Activated CD8-positive, alpha-beta memory T cell treated with anti-CD3 and anti-CD28 coated beads, Interleukin-2, amount 10 ng/mL, durations not matched to agents 7 days and 5 days (primary cell): ENCODE measurements at places on chromosomes 7 and 10. TPM values are rescaled to one million over a fixed set of nuclear protein-coding genes. Genes with fewer than 3 reads are reported as not detected.

DNA sequence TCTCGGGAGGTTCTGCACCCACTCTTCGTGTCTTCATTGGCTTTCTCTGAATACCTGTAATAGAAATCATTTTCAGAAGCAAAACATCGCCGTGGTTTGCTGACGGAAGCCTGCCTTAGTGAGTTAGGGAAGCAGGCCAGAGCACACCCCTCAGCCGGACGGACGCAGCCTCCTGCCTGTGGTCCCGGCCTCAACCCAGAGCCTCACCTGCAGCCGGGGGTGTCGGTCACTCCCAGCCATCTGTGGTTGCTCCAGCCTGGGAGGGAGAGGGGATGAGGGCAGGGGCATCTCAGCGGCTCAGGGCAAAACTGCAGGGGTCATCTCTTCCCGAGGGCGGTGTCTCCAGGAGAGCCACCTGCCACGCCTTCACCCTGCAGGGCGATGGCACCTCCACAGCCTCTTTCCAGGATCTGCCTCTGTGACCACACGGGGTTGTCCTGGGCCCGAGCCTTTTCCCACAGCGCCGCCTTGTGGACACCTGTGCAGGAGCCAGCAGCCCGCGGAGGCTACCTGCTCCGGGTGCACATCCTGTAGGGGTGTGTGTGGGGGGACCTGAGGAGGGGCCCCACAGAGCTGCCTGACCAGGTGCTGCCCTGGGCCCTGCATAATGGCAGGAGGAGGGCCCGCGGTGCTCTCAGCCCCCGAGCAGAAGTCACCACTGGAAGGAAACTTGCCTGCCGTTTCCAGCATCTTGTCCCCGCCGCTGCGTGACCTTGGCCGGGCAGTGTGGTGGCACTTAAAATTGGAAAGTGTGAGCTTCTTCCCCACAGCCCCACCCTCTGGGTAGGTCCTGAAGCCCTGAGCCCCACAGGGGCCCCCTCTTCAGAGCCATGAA, 21.6 kb upstream of the AP5Z1 start:
- peak; percentile 87 for DNase-seq
- H3K27me3 ChIP-seq = no peaks in the 10 kb centered on the region
- H3K4me3 ChIP-seq = no peak overlapping the region
- peaks cover 14% of the 10 kb centered on the region for H3K4me1 ChIP-seq
- H3K36me3 ChIP-seq = peaks cover 8% of the 10 kb centered on the region

Gene MALRD1
- total RNA-seq = not detected

Gene OPN1SW
- total RNA-seq = not detected

GRCh38 chr10:117635826-117636225, 93.3 kb downstream of the EMX2 start:
- no peak overlapping the region for H3K27ac ChIP-seq
- no peaks in the 10 kb centered on the region for H3K4me1 ChIP-seq
- H3K4me3 ChIP-seq = no peak overlapping the region
- no peak for DNase-seq
- no peaks in the 10 kb centered on the region for H3K36me3 ChIP-seq
- H3K27me3 ChIP-seq = peaks cover 31% of the 10 kb centered on the region

GRCh38 chr7:74579800-74580685, 77.5 kb upstream of the GTF2I start:
- no peak overlapping the region for H3K27ac ChIP-seq
- no peak for DNase-seq
- no peaks in the 10 kb centered on the region for H3K4me1 ChIP-seq
- H3K27me3 ChIP-seq = no peaks in the 10 kb centered on the region
- H3K4me3 ChIP-seq = no peak overlapping the region

DNA sequence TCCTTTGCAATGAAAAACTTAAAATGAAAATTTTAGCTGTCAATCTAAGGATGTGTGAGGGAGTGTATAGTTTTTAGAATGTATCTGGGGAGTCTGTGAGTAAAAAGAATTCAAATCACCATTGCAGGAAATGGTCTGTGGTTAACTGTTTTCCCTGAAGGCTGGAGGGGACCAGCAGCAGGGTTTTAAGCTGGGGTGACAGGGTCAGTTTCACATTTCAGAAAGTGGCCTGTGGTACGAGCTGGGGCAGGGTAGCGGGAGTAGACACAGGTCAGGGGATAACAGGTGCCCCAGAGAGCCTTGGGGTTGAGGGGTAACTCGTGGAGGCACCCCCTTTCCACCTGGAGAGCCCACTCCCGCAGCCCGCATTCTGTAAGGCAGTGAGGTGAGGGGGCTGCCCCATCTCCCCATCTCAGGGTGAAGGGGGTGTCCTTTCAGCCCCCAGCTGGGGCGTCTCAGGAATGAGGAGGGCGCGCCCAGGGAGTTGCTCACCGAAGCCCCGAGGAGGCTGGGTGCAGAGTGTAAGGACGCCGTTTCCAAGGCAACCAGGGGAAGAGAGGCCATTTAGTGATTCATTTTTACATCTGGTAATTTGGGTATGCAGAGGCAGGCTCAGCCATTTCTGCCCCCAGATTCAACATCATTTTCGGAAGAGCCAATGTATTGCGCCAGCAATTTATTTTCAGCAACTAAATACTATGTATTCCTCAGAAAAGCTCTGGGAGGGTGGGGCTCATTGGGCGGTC, 168.9 kb downstream of the SLIT1 start:
- peak overlapping the region; percentile 84 for H3K27ac ChIP-seq
- peaks cover 2% of the 10 kb centered on the region for H3K27me3 ChIP-seq
- H3K4me3 ChIP-seq = peak overlapping the region; percentile 59
- H3K36me3 ChIP-seq = no peaks in the 10 kb centered on the region

Gene SLC35B4
- total RNA-seq = 16.1 TPM

DNA sequence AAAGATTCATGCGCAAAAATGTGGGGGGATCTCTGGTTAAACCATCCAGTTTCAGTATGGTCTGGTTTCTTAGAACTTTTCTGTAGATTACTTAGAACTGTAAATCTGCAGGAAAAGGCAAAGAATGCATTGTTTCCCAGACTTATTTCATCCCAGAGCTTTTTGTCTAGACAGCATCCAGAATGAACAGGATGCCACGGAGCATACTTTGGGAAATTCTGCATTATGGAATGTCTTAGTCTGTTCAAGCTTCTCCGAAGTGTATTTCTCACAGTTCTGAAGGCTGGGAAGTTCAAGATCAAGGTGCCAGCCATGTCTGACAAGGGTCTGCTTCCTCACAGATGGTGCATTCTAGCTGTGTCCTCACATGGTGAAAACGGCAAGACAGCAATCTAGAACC, 136.3 kb downstream of the INHBA start:
- DNase-seq = no peak
- H3K36me3 ChIP-seq = no peaks in the 10 kb centered on the region
- no peak overlapping the region for H3K4me3 ChIP-seq
- no peak overlapping the region for H3K27ac ChIP-seq
- no peaks in the 10 kb centered on the region for H3K27me3 ChIP-seq
- H3K4me1 ChIP-seq = no peaks in the 10 kb centered on the region

GRCh38 chr10:79492256-79492655, 20.1 kb upstream of the EIF5AL1 start:
- no peak overlapping the region for H3K4me3 ChIP-seq
- DNase-seq = peak; percentile 25
- no peak overlapping the region for H3K27ac ChIP-seq
- H3K4me1 ChIP-seq = peaks cover 15% of the 10 kb centered on the region
- no peaks in the 10 kb centered on the region for H3K36me3 ChIP-seq
- H3K27me3 ChIP-seq = peaks cover 30% of the 10 kb centered on the region

GRCh38 chr10:97451605-97452004, 5.6 kb downstream of the ZDHHC16 start:
- H3K36me3 ChIP-seq = peaks cover 11% of the 10 kb centered on the region
- H3K27me3 ChIP-seq = no peaks in the 10 kb centered on the region
- H3K4me3 ChIP-seq = no peak overlapping the region
- no peak for DNase-seq
- H3K4me1 ChIP-seq = peaks cover 33% of the 10 kb centered on the region
- no peak overlapping the region for H3K27ac ChIP-seq

Gene PRSS37
- total RNA-seq = not detected

DNA sequence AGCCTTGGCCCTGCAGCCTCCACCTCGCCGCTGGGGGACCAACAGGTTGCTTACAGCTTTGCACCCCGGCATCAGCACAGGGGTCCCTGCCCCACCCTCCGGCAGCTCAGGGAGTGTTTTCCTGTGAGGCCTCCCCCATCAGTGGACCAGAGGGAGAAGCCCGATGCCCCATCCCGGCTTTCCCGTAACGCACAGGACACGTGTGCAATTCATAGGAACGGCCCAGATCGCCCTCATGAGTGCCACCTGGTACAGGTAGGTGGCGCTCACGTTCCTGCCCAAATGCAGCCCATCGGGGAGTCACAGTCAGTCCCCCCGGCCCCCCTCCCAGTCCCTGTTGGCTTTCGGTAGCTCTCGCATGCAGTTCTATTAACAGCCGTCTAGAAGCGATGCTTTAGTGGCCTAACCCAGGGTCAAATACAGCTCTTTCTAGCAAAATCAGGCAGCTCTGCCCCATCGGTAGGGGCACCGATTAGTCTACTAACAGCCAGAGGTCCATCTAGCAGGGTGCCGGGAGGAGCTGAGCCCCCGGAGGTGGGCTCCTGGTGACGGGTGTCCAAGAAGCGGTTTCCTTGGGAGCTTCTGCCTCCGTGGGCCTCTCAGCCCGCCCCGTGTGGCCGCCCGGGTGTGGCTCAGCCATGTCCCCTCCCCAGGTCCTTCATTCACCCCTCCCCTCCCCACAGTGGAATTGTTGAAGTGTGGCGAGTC, 48.4 kb upstream of the GTF2IRD1 start:
- H3K27me3 ChIP-seq = no peaks in the 10 kb centered on the region
- H3K4me1 ChIP-seq = no peaks in the 10 kb centered on the region
- H3K27ac ChIP-seq = no peak overlapping the region
- DNase-seq = no peak
- no peaks in the 10 kb centered on the region for H3K36me3 ChIP-seq
- no peak overlapping the region for H3K4me3 ChIP-seq

- H3K36me3 ChIP-seq = no peaks in the 10 kb centered on the region
- H3K27me3 ChIP-seq = peaks cover 12% of the 10 kb centered on the region
- DNase-seq = no peak
- no peak overlapping the region for H3K4me3 ChIP-seq
Measured at GRCh38 chr10:124168991-124169802, 75.8 kb upstream of the CHST15 start.

DNA sequence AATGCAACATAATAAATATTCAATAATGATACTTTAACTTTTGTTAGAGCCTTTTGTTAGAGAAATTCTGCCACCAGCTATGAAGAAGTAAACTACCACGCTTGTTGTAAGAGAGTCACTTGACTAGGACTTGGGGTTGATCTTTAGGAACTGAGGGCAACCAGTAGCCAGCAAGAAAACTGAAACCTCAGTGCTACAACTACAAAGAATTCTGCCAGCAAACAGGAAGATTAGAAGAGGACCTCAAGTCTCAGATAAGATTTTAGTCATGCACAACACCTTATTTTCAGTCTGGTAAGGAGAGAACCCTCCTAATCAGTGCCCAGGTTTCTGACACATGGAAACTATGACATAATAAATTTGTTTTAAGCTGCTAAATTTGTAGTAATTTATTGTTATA, 498.3 kb upstream of the STEAP1 start:
- H3K4me3 ChIP-seq = no peak overlapping the region
- no peak for DNase-seq
- no peak overlapping the region for H3K27ac ChIP-seq
- H3K4me1 ChIP-seq = no peaks in the 10 kb centered on the region
- H3K27me3 ChIP-seq = no peaks in the 10 kb centered on the region

DNA sequence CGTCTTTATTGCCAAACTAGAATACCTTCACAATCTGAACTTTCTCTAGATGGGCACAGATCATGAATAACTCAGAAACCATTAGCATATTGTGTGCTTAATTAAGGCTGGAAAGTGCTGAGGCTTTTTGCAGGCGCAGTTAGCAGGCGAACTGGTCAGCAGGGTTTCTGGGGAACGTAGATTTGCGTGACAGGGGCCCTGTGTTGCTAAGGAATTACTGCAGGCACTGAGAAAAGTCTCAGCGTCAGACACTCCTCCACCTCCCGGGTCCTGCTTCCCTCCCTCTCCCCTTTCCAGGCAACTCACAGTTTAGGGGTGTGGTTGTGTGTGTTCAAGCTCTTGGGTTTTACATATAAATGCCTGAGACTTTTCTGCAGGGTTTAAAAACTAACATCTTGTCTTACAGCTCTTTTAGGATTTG, 2.2 kb downstream of the MAP3K8 start:
- DNase-seq = peak; percentile 52
- peak overlapping the region; percentile 95 for H3K27ac ChIP-seq
- H3K4me3 ChIP-seq = peak overlapping the region; percentile 95
- peaks cover 57% of the 10 kb centered on the region for H3K36me3 ChIP-seq

Gene R3HCC1L
- 17.4 TPM for total RNA-seq

Gene CRHR2
- not detected for total RNA-seq

- H3K4me3 ChIP-seq = no peak overlapping the region
- H3K36me3 ChIP-seq = no peaks in the 10 kb centered on the region
- H3K27me3 ChIP-seq = no peaks in the 10 kb centered on the region
Measured at GRCh38 chr7:66409493-66409892, 204.4 kb downstream of the TPST1 start.

Gene PRXL2A
- 12.2 TPM for total RNA-seq
